ENCODE measurements at places on chromosomes 5 and 9. TPM values are rescaled to one million over a fixed set of nuclear protein-coding genes. Genes with fewer than 3 reads are reported as not detected.

DNA sequence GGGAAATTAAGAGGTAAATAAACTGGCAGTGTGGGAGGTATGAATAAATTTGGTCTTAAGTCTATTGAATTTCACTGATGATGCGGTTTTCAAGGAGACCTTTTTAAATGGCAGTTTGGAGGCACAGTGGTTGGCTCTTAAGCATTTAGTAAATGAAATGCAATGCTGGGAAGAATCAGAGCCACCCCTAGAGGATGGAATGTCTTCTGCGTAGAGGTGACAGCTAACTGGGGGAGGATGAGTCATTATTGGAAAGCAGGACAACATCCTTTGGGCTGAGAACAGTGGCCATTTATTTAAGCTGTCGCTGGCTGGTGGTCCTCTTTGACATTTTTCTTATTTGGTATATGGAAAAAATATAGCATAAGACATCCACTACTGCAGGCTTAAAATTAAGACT lies 163.2 kb downstream of the SH3GL2 start:
- no peaks in the 10 kb centered on the region for H3K36me3 ChIP-seq
- no peak for DNase-seq
- no peak overlapping the region for H3K27ac ChIP-seq
- no peaks in the 10 kb centered on the region for H3K4me1 ChIP-seq
- H3K4me3 ChIP-seq: no peak overlapping the region
- no peaks in the 10 kb centered on the region for H3K27me3 ChIP-seq

GKAP1 gene
- total RNA-seq: 3.8 TPM

GRCh38 chr5:158559643-158560042 lies 540.1 kb downstream of the EBF1 start:
- no peaks in the 10 kb centered on the region for H3K27me3 ChIP-seq
- peaks cover 2% of the 10 kb centered on the region for H3K4me1 ChIP-seq
- H3K36me3 ChIP-seq: no peaks in the 10 kb centered on the region
- no peak overlapping the region for H3K4me3 ChIP-seq
- no peak overlapping the region for H3K27ac ChIP-seq
- no peak for DNase-seq

GRCh38 chr9:18331310-18331684 lies 142.7 kb upstream of the ADAMTSL1 start:
- no peak overlapping the region for H3K27ac ChIP-seq
- H3K27me3 ChIP-seq: no peaks in the 10 kb centered on the region
- H3K4me1 ChIP-seq: no peaks in the 10 kb centered on the region
- H3K4me3 ChIP-seq: no peak overlapping the region

PCDHB12 gene
- not detected for total RNA-seq

ALG2 gene
- total RNA-seq: 30.0 TPM

DNA sequence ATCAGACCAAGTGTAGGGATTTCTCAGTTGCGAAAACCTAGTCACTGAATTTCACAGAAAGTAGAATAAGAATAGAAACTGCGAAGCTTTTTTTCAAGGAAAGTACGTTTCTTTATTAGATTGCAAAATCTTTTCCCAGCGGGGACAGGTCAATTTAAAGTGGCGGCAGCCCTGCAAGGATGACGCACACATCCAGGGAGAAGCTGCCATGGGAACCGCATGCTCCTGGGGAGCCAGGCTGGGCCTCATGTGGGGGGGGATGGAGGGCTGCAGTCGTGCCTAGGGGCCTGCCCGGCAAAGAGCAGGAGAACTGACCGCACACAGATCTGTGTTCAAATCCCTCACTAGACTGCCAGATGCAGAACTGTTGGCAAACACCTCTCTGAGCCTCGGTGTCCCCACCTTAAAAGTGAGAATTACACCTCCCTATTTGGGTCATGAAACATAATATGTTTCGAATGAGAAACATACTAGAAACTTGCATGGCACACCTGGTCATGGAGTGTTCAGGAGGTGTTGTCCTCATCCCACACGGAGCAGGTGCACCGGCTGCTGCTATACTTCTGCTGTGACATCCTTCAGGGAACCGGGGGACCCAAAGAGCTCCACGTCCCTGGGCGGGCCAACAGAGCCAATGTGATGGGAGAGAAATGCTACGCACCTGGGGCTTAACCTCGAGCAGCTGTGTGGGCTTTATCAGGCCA lies 127.8 kb upstream of the PHYKPL start:
- no peak overlapping the region for H3K4me3 ChIP-seq
- no peak for DNase-seq
- no peaks in the 10 kb centered on the region for H3K36me3 ChIP-seq
- no peaks in the 10 kb centered on the region for H3K4me1 ChIP-seq

DNA sequence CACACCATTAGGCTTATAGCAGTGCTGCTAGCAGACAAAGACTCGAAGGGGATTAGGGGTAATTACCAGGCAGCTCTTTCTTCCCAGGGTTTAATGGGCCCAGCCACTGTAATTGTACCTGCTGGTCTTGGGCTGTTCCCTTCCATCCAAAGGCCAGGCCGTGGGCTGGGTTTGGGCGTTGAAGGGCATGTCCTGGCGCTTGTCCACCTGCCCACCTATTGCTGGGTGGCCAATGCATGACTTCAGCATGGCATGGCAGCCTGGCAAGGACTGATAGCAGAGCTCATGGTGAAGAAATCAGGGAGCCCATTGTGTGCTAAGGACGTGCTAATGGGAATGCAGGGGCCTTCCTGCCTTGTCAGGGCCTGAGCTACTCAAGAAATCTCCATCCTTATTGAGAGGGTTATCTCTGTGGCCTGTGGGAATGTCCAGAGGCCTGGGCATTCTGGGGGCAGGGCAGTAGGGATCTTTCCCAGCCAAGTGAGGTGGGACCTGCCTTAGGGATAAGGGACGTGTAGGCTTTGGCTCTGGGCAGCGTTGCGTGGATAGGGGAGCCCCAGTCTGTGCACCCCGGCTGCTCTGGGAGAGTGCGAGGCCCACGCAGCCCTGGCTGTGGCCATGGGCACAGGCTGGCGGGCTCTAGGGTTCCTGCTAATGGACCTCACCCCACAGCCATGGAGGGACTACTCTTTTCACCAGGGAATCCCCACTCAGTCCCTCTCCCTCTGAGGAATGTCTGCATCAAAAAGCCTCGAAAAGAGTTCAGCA lies 116.1 kb upstream of the PITX1 start:
- H3K27me3 ChIP-seq: peaks cover 7% of the 10 kb centered on the region
- H3K4me3 ChIP-seq: no peak overlapping the region
- H3K36me3 ChIP-seq: no peaks in the 10 kb centered on the region

DNA sequence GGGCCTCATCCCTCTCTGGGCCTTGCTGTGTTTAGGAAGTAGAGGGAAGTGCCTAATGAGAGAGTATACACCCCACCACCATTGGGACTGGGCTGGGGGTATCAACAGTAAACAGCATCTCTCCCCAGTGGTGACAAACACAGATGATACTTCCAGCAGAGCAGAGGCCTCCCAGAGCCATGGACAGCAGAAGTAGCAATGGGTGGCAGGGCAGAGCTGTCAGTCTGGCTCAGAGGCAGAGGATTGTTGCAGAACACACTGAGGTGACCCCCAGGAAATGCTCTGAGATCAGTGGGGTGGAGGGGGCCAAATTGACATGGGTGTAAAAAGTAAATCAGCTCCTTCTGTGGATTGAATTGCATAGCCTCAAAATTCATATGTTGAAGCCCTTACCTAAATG lies 12.1 kb upstream of the P4HA2 start:
- DNase-seq: no peak
- no peaks in the 10 kb centered on the region for H3K4me1 ChIP-seq
- peaks cover 13% of the 10 kb centered on the region for H3K27me3 ChIP-seq
- H3K4me3 ChIP-seq: no peak overlapping the region
- H3K36me3 ChIP-seq: peaks cover 4% of the 10 kb centered on the region
- no peak overlapping the region for H3K27ac ChIP-seq

ANXA2R gene
- total RNA-seq: 25.1 TPM

DNA sequence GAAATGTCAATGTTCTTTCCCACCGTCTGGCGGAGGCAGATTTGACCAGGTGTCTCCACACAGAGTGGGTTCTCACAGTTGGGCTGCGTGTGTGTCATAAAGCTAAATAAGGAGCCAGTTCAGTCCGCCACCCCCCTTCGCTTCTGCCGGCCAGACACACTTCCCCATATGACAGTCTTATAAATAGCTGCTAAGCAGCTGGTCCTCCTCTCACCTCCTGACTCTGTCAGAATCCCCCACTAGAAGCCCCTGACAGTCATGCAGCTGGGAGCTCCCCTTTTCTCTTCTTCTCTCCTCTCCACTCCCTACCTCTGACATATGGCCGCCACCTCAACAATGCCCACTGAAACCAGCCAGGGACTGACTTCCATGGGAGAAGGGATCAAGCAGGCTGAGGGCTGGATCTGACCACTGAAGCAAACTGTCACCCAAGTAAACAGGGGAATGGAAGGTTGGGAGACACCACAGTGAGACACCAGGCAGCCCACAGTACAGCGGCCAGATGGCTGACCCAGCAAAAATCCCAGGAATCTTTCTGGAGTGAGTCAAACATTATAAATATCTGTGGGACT lies 141.9 kb upstream of the EFNA5 start:
- no peaks in the 10 kb centered on the region for H3K4me1 ChIP-seq
- peaks cover 7% of the 10 kb centered on the region for H3K27me3 ChIP-seq
- H3K4me3 ChIP-seq: no peak overlapping the region
- no peak for DNase-seq
- no peaks in the 10 kb centered on the region for H3K36me3 ChIP-seq

- DNase-seq: no peak
- H3K36me3 ChIP-seq: peaks cover 7% of the 10 kb centered on the region
- H3K27ac ChIP-seq: peak overlapping the region; percentile 22
Measured at GRCh38 chr9:71630377-71630995, 137.8 kb downstream of the CEMIP2 start.

MSX2 gene
- total RNA-seq: not detected

DNA sequence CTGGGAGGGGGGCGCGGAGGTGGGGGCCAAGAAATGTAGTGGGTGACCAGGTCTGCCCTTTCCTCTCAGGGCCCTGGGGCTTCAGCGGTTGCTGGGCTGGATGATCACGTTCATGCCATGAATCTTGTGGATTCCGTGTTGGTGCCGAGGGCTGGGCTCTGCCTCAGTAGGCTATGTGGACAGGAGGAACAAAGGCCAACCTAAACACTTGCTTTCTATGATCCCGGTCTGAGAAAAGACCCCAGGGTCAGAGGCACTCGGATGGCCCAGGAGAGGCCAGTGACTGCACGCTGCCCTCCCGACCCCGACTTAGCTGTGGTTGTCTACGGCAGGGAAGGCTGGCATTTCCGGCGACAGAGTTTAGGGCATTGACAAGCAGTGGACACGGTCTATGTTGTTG lies 26.6 kb downstream of the PHF2 start:
- DNase-seq: peak; percentile 11
- peaks cover 37% of the 10 kb centered on the region for H3K4me1 ChIP-seq
- H3K27ac ChIP-seq: no peak overlapping the region
- H3K27me3 ChIP-seq: no peaks in the 10 kb centered on the region

GRCh38 chr5:56269216-56269927 lies 36.2 kb upstream of the ANKRD55 start:
- H3K4me3 ChIP-seq: no peak overlapping the region
- peaks cover 8% of the 10 kb centered on the region for H3K27me3 ChIP-seq
- H3K36me3 ChIP-seq: no peaks in the 10 kb centered on the region
- H3K4me1 ChIP-seq: peaks cover 17% of the 10 kb centered on the region
- peak; percentile 24 for DNase-seq

DNA sequence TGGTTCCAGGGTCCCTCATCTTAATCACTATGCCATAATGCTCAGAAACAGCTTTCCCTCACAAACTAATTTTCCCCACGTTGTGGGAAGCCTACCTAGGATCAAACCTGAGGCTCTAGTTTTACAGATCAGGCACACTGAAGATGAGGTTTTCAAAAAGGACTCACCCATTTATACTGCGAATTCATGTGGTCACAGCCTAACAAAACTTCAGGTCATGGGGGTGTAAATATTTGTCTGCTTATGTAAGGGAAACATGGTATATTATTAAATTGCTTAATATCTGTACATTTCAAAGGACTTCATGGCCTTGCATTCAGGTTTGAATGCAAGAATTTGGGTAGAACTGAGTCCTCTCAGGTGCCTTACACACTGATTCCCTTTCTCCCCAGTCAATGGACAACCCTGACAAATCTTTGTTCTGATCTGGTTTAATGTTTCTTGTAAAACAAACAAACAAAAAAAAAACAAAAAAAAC lies 12.1 kb downstream of the ZFAND5 start:
- H3K4me3 ChIP-seq: no peak overlapping the region
- no peaks in the 10 kb centered on the region for H3K27me3 ChIP-seq
- H3K27ac ChIP-seq: no peak overlapping the region
- H3K4me1 ChIP-seq: peaks cover 28% of the 10 kb centered on the region

- peaks cover 13% of the 10 kb centered on the region for H3K27me3 ChIP-seq
- no peak overlapping the region for H3K27ac ChIP-seq
- DNase-seq: no peak
- no peak overlapping the region for H3K4me3 ChIP-seq
- H3K4me1 ChIP-seq: no peaks in the 10 kb centered on the region
- no peaks in the 10 kb centered on the region for H3K36me3 ChIP-seq
Measured at GRCh38 chr5:35487233-35488025, 130.2 kb upstream of the SPEF2 start.

DNA sequence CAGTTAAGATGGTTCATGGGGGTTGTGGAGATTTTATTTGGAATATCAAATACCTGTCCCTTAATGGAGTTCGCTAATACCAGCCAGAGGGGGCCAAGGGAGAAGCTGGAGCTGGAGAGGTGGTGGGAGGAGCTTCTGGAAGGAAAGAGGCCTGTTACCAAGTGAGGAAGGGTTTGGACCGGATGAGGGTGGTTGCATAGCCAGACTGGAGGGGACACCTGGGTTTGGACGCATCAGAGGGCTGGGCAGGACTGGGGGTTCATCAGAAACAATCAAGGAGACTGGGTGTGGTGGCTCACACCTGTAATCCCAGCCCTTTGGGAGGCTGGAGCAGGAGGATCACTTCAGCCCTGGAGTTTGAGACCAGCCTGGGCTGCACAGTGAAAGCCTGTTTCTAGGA lies 111.8 kb upstream of the IER5L start:
- no peaks in the 10 kb centered on the region for H3K36me3 ChIP-seq
- DNase-seq: no peak
- no peak overlapping the region for H3K4me3 ChIP-seq
- peaks cover 2% of the 10 kb centered on the region for H3K27me3 ChIP-seq

IL17B gene
- not detected for total RNA-seq

C8G gene
- 3.2 TPM for total RNA-seq

DNA sequence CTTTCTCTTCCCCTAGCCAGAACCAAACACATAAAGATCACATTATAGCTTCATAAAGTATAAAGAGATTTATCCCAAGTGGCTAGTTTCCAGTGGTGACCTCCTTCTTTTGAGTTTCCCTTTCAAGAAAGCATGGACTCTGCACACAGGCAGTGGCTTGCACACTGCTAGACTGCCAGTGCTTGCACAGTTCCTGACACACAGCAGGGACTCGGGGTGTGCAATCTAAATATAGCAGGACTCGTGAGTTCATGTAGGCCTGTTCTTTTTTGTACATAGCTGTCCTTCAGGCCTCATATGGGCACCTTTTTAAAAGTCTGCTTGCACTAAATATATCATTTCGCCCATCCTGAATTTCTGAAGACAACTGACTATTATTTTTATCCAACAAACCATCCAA lies 308.6 kb downstream of the FBXL7 start:
- H3K36me3 ChIP-seq: no peaks in the 10 kb centered on the region
- DNase-seq: no peak
- H3K4me3 ChIP-seq: no peak overlapping the region
- H3K27ac ChIP-seq: no peak overlapping the region

GRCh38 chr5:91382530-91383026 lies 539 bp downstream of the ARRDC3 start:
- H3K27me3 ChIP-seq: no peaks in the 10 kb centered on the region
- DNase-seq: peak; percentile 49
- peak overlapping the region; percentile 97 for H3K27ac ChIP-seq

- no peak for DNase-seq
- no peaks in the 10 kb centered on the region for H3K36me3 ChIP-seq
- H3K4me1 ChIP-seq: no peaks in the 10 kb centered on the region
- no peak overlapping the region for H3K4me3 ChIP-seq
Measured at GRCh38 chr5:130141659-130142320, 237.5 kb downstream of the CHSY3 start.

Measured in activated CD4-positive, alpha-beta memory T cell treated with anti-CD3 and anti-CD28 coated beads, Interleukin-2, amount 10 ng/mL, durations not matched to agents 7 days and 5 days (primary cell).